ENCODE measurements at places on chromosomes 16 and 17.

DNA sequence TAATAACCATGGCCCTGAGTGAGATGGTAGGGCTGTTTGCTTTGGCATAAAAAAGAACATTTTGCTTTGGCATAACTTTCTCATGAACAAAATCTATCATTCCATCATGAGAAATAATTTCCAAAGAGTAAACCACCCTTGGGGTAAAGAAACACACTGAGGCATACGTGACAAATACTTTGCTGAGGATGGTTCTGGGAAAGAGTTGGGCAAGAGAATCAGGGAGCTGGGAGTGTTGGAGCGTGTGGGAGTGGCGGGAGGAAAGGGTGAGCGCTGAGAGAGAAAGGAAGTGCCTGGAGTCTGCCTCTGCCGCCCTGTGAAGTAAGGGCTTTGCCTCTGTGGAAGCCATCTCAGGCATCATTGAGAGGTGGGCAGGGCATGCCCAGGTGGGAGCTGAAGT, 60.2 kb upstream of the ARHGAP44 start:
- DNase-seq: no peak

GRCh38 chr17:830381-830780, 48.2 kb downstream of the MRM3 start:
- DNase-seq: no peak

- peak; percentile 42 for DNase-seq
Measured at GRCh38 chr17:1186214-1186820, 6.5 kb upstream of the ABR start.

DNA sequence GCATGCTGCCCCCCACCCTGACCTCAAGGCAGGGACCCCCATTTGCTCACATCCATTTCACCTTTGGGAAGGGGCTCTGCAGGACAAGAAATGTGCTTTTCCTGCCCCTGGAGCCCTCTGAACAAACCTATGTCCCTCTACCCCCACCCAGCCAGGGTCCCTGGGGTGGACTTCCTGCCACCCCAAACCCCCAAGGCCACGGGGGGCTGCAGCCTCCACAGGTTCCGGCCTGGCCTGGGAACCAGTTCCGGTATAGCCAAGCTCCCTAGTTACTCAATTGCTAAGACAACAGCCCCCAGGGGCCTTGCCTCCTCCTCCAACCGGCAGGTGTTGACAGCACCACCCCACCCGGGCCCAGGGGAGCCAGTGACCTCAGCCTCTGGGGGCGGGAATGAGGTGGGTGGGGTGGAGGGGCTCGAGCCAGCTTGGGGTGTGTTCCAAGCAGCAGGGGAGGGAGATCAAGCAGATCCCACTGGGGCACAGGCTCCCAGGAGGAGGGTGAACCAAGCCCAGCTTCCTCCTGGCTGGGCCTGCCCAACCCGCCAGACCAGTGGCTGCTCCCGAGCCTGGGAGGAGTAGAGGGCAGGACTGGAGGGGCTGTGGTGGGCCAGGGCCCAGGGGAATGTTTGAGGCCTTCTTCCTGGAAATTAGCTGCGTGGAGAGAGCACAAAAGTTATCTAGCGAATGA, 6.6 kb downstream of the PNMT start:
- no peak for DNase-seq

DNA sequence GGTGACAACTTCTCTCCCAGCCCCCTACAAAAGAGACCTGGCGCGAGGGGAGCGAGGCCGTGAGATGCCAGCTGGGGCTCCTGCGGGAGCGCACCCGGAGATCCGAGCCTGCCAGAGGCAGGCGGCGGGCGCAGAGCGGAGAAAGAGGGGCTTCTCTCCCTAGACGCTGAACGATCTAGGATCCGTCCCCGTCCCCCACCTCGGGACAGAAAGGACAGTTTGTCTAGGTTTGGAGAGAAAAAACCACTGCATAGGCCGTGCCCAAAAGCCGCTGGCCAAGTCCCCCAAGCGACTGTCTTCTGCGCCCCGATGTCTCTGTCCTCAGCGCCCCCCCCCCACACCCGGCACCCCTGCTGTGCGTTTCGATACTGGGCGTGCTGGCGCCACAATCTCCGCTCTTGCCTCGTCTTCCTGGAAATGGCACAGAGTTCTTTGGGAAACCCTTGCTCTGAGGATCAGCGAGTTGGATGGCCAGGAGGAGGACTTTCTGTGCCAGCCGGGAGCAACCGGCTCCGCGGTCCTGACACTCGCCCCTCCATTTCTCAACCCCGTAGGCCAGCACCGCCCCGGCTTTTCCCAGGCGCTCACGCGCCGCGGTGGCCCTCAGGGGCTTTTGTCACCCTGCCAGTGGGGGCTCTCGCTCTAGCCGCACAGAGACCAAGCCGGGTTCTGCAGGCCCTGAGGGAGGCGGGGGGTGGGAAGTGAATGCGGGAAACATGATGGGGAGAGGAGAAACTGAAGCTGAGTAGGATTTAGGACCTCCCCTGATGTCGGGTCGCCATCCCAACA, 1.0 kb downstream of the SSTR2 start:
- DNase-seq: no peak

- DNase-seq: no peak
Measured at GRCh38 chr17:45111850-45112249, 20.5 kb downstream of the PLCD3 start.

GRCh38 chr17:49439673-49440571, 25.2 kb upstream of the PHB1 start:
- no peak for DNase-seq

GRCh38 chr16:82116535-82116934, 53.5 kb downstream of the MPHOSPH6 start:
- DNase-seq: no peak

GRCh38 chr16:28110074-28110473, 46.6 kb upstream of the GSG1L start:
- DNase-seq: no peak

DNA sequence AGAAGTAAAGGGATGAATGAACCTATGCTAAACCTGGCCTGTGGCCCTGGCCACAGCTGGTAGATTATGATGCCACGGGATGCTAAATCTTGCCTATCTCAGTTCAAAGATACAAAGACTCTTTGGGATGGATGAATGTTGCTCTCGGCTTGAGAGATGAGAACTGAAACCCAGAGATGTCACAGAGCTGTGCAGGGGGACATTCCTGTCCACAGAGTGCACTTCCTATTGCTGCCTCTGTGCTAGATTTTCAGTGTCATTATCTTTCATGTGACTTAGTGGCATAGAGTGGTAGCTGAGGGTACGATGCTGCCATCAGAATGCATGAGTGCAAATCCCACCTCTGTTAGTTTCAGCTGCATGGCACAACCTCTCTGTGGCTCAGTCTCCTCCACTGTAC, 2.3 kb upstream of the MT1M start:
- DNase-seq: no peak

DNA sequence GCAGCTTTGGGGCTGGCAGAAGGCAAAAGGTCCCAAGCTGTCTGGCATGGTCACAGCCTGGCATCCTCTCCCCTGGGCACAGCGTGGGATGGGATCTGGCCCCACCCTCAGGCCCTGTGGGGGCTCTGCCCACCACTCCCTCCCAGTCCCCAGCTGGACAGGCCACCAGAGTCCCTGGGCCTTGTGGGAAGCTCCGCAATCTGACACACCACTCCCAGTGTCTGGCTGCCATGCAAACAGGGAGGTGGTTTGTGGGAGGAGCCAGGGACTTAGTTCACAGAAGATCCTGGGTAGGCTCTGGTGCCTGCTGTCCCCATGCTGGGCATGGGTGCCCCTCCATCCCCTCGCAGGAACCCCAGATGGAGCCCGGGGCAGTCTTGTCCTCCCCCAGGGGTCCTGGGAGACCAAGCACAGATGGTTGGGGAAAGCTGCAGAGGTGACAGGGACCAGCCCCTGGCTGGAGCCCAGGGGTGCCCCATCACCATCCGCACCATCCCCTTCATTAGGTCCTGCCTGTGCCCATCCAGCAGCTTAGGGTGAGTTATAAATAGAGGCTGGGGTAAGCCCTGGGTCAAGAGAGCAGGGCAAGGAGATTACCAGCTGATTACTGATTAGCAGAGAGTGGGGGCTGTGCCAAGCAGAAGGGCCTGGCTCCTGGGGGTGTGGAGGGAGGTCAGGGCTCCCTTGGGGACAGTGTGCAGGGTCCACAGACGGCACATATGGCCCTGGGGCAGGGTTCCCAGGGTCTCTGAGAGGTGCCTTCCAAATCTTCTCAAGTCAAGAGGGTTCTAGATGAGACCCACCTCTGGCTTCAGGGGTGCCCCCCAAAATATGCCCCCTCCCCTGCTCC, 6.2 kb downstream of the FSCN2 start:
- no peak for DNase-seq

DNA sequence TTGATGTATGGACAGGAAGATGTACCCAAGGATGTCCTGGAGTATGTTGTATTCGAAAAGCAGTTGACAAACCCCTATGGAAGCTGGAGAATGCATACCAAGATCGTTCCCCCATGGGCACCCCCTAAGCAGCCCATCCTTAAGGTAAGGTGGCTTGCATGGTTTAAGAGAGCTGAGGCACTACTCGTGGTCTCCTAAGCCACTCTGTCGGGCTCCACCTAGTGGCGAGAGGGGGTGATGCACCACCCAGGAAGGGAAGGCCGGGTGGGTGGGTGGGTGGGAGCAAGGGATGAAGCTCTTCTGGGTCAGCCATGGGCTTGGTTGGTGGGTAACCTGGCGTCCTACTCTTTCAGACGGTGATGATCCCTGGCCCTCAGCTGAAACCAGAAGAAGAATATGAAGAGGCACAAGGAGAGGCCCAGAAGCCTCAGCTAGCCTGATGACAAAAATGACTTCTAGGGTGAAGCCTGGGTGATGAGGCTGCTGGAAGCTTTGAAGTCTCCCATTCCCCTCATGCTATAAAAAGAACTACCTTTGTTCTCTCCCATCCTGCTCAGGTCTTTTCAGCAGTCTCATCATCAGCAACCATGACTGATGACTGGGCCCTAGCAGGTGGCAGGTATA, 21.5 kb downstream of the GPR179 start:
- no peak for DNase-seq

DNA sequence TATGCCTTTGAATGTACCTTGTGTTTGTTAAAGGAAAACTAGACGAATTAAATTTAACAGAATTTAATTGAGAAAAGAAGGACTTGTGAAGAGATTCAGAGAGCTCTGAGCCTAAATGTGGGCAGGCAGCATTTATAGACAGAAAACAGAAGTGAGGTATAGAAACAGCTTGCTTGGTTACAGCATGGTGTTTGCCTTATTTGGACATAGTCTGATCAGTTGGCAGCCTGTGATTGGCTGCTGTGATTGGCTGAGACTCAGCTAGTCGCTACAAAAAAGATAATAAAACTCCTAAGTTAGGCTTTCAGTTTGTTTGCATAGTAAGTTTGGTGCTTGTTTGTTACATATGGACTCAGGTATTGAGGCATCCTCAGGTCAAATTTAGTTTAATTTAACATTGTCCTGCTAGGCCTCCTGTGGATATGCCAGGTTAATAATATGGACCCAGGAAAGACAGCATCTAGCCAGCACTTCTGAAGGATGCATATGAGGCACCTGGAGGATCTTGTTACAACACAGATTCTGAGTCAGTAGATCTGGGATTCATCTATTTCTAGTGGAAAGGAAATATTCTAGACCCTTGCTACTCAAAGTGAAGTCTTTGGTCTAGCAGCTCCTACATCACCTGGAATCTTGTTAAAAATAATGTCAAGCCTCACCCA, 43.4 kb downstream of the SLFN5 start:
- DNase-seq: no peak

- DNase-seq: no peak
Measured at GRCh38 chr16:57175896-57176295, 9.9 kb downstream of the PSME3IP1 start.

DNA sequence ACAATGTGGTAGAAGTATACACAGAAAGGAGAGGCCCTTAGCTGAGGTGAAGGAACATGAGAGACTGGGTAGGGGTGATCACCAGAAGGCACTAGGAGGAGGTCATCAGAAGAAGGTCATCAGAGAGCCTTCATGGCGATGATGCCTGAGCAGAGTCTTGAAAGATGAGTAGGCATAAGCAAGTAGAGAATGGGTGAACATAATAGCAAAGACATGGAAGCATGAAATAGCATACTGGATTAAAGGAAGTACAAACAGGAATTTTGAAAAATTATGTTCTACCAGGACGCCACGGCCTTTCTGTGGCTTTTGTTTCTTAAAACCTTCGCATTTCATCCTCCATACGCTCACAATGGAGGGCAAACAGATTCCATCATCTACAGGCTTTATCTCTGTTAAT, 2.9 kb downstream of the IKZF3 start:
- no peak for DNase-seq

All from kidney capillary endothelial cell (primary cell).